Calu3 (cell line): ENCODE measurements at places on chromosomes 7 and 10. TPM values are rescaled to one million over a fixed set of nuclear protein-coding genes. Genes with fewer than 3 reads are reported as not detected.

GRCh38 chr10:62395892-62396291 is 21.7 kb downstream of the ZNF365 start:
- H3K4me3 ChIP-seq = no peak overlapping the region
- DNase-seq = no peak
- no peaks in the 10 kb centered on the region for H3K27me3 ChIP-seq
- H3K36me3 ChIP-seq = no peaks in the 10 kb centered on the region
- H3K4me1 ChIP-seq = no peaks in the 10 kb centered on the region

DNA sequence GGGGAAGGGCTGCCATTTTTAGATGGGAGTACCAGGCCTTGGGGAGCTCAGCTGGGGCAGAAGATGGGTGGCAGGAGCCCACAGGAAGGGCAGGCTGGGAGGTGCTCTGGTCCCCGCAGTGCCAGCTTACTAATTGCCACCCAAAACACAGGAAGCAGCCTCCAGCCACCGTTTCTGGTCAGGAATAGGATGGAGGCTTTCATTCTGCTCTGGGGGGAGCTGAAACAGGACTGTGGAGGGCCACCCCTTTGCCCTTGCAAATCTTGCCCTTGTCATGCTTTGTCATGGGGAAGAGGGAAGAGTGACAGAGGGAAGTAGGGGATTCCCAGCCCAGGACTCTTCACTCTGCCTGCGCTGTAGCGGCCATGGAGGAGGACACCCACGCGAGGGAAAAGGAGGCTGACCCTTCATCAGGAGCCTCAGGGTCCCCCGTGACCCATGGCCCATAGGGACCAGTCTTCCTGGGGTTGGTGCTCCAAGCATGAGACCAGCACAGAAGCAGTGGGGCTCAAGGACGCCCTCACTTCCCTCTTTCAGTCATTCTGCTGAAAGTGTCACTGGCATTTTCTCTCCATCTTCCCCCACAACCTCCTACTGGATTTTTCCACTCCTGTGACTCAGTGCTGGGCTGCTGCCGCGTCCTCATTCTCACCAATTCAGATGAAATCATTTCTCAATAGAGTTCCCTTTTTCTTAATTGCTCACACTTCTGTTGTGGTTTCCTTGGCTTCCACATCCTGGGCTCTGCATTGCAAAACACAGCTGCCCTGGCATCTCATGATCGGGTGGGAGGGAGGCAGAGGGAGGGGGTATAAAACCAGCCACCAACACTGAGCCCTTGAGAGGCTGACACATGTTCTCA is 61.9 kb downstream of the MKI67 start:
- H3K4me1 ChIP-seq = no peaks in the 10 kb centered on the region
- peaks cover 4% of the 10 kb centered on the region for H3K36me3 ChIP-seq
- no peak overlapping the region for H3K27ac ChIP-seq
- no peak for DNase-seq
- H3K27me3 ChIP-seq = no peaks in the 10 kb centered on the region

DNA sequence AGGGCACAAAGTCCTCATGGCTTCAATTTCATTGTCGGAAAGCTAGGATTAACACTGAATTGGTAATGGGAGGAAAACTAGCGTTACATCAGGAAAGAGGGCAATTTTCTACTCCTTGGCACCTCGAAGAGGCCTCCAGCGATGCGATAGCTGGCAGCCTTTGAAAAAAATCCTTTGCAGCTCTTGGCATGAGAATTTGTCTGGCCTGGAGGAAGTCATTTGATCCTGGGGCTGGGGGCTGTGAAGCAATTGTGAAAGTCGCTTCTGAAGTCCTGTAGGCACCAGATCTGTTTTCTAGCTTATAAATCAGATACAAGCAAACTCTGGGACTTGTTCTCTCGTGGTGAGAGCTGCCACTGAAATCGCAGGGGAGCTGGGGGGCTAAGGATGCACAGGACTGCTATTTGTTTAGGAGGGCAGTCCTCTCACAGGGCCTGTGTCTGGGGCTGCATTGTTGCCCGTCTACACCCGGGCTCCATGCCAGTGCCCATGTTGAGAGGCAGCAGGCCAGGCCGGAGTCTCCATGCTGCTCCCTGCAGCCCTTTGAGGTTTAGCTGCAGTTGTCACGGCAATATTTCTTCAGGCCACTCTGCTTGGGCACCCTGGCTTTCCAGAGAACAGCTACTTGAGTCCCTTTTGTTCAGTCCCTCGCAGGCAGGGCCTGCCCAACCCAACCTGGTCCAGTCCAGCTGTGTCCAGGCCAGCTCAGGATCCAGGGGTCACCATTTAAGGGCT is 206.8 kb upstream of the LYZL1 start:
- DNase-seq = no peak
- no peak overlapping the region for H3K4me3 ChIP-seq
- no peaks in the 10 kb centered on the region for H3K4me1 ChIP-seq

GRCh38 chr10:6052247-6053221 is 9.6 kb downstream of the IL2RA start:
- H3K27me3 ChIP-seq = peaks cover 39% of the 10 kb centered on the region
- peak overlapping the region; percentile 59 for H3K4me3 ChIP-seq
- peak; percentile 52 for DNase-seq
- H3K27ac ChIP-seq = peak overlapping the region; percentile 68

- no peak overlapping the region for H3K27ac ChIP-seq
- no peak for DNase-seq
- no peak overlapping the region for H3K4me3 ChIP-seq
- H3K27me3 ChIP-seq = no peaks in the 10 kb centered on the region
Measured at GRCh38 chr10:36725581-36726520, 399.5 kb upstream of the ANKRD30A start.

Gene LRMDA
- total RNA-seq = 5.5 and 7.6 TPM in 2 replicates

GRCh38 chr10:3714967-3715366 is 70.0 kb downstream of the KLF6 start:
- no peak for DNase-seq
- no peak overlapping the region for H3K27ac ChIP-seq
- no peaks in the 10 kb centered on the region for H3K36me3 ChIP-seq
- no peak overlapping the region for H3K4me3 ChIP-seq
- no peaks in the 10 kb centered on the region for H3K27me3 ChIP-seq

Gene LRRN3
- total RNA-seq = not detected in 2 replicates

- H3K27ac ChIP-seq = no peak overlapping the region
- DNase-seq = no peak
- peaks cover 9% of the 10 kb centered on the region for H3K4me1 ChIP-seq
- no peaks in the 10 kb centered on the region for H3K27me3 ChIP-seq
- no peak overlapping the region for H3K4me3 ChIP-seq
Measured at GRCh38 chr10:104308439-104308903, 29.8 kb downstream of the ITPRIP start.

Gene ZSCAN25
- 12.9 and 13.5 TPM in 2 replicates for total RNA-seq

- H3K4me1 ChIP-seq = peaks cover 73% of the 10 kb centered on the region
- no peaks in the 10 kb centered on the region for H3K27me3 ChIP-seq
- H3K4me3 ChIP-seq = no peak overlapping the region
- peak; percentile 30 for DNase-seq
- H3K36me3 ChIP-seq = peaks cover 10% of the 10 kb centered on the region
Measured at GRCh38 chr10:50577681-50578350, 45.9 kb downstream of the SGMS1 start.

- H3K4me1 ChIP-seq = no peaks in the 10 kb centered on the region
- DNase-seq = no peak
- no peak overlapping the region for H3K27ac ChIP-seq
Measured at GRCh38 chr7:129740574-129741410, 129.3 kb downstream of the NRF1 start.

Gene ARID5B
- 9.5 and 10.0 TPM in 2 replicates for total RNA-seq

Gene HKDC1
- total RNA-seq = 112 and 113 TPM in 2 replicates

- no peak overlapping the region for H3K27ac ChIP-seq
- peaks cover 16% of the 10 kb centered on the region for H3K36me3 ChIP-seq
- no peaks in the 10 kb centered on the region for H3K27me3 ChIP-seq
- no peak for DNase-seq
- H3K4me1 ChIP-seq = no peaks in the 10 kb centered on the region
- no peak overlapping the region for H3K4me3 ChIP-seq
Measured at GRCh38 chr7:123552641-123553040, 5.0 kb downstream of the NDUFA5 start.

Gene SPAM1
- not detected in 2 replicates for total RNA-seq

GRCh38 chr7:66050337-66050957 is 25.2 kb upstream of the ASL start:
- no peaks in the 10 kb centered on the region for H3K36me3 ChIP-seq
- H3K4me1 ChIP-seq = no peaks in the 10 kb centered on the region
- no peaks in the 10 kb centered on the region for H3K27me3 ChIP-seq
- no peak for DNase-seq

- no peak overlapping the region for H3K4me3 ChIP-seq
- H3K4me1 ChIP-seq = peaks cover 17% of the 10 kb centered on the region
- H3K27ac ChIP-seq = no peak overlapping the region
- no peaks in the 10 kb centered on the region for H3K27me3 ChIP-seq
- DNase-seq = no peak
Measured at GRCh38 chr10:29698773-29699490, 64.2 kb upstream of the SVIL start.

DNA sequence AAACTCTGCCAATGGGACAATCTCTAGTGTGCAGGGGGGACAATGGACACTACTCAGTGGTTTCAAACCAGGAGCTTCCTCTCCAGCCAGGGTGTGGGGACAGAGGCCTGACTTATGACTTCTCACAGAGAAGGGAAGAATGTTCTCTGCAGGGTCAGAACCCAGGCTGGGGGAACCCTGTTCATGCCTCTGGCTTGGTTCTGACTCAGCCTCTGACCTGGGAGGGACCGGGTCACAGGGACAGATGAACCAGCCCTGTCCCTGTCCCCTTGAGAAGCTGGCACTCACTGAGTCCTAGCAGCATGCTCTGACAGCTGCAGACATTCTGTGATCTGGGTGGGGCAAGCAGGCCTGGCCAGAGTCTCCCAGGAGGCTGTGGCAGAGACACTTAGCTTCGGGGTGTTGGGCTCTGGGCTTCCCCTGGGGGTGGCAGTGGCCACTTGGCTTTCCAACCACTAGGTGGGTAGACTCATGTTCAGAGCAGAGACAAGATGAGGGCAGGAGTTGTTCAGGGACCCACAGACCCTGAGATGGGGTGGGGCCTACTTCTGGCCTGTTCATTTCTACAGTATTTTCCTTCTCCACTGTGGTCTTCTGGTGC is 13.6 kb downstream of the TSPAN15 start:
- no peak overlapping the region for H3K4me3 ChIP-seq
- H3K27me3 ChIP-seq = no peaks in the 10 kb centered on the region
- peaks cover 80% of the 10 kb centered on the region for H3K4me1 ChIP-seq
- peak overlapping the region; percentile 25 for H3K27ac ChIP-seq
- DNase-seq = no peak

- peaks cover 22% of the 10 kb centered on the region for H3K4me1 ChIP-seq
- H3K4me3 ChIP-seq = no peak overlapping the region
- H3K27me3 ChIP-seq = no peaks in the 10 kb centered on the region
- no peak overlapping the region for H3K27ac ChIP-seq
Measured at GRCh38 chr7:51593628-51594027, 277.0 kb upstream of the COBL start.

DNA sequence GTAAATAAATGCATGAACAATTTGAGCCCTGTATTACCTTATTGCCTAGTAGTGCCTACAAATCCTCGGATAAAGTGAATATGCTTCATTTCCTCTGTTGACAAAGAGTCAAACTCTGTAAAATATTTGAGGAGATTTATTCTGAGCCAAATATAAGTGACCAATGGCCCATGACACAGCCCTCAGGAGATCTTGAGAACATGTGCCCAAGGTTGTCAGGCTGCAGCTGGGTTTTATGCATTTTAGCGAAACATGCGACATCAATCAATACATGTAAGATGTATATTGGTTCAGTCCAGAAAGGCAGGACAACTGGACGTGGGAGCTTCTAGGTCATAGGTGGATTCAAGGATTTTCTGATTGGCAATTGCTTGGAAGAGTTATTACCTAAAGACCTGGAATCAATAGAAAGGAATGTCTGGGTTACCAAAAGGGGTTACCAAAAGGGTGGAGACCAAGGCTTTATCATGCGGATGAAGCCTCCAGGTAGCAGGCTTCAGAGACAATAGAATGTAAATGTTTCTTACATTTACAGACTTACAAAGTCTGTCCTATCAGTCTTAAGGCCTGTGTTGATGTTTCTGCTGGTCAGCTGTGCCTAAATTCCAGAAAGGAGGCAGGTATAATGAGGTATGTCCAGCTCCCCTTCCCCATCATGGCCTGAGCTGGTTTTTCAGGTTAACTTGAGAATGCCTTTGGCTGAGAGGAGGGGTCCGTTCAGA is 220.1 kb upstream of the FZD1 start:
- no peak overlapping the region for H3K4me3 ChIP-seq
- DNase-seq = no peak
- no peaks in the 10 kb centered on the region for H3K27me3 ChIP-seq
- no peaks in the 10 kb centered on the region for H3K36me3 ChIP-seq
- no peaks in the 10 kb centered on the region for H3K4me1 ChIP-seq

DNA sequence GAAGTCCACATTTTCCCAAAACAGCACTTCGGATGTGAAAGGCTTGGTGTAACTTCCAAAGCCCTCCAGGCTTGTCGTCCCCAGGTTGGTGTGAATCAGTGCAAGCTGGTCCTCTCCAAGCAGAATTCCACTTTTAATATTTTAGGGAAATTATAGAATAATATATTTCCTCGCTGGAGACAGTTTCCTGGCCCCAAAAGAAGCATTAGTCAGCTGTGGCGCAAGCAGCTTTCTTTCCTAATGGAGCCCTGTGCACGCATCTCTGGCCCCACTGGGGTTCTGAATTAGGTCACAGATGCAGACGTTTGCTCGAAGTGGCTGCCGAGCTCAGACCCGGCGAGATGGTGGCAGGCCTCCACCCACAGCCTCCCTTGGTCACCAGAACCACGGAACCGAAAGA is 33.3 kb upstream of the MNX1 start:
- no peak overlapping the region for H3K27ac ChIP-seq
- H3K4me1 ChIP-seq = peaks cover 25% of the 10 kb centered on the region
- DNase-seq = no peak
- no peak overlapping the region for H3K4me3 ChIP-seq

Gene ITIH5
- 2.0 and 5.2 TPM in 2 replicates for total RNA-seq

GRCh38 chr7:7976677-7977076 is 8.1 kb downstream of the GLCCI1 start:
- H3K4me3 ChIP-seq = no peak overlapping the region
- H3K27me3 ChIP-seq = no peaks in the 10 kb centered on the region
- DNase-seq = no peak
- H3K36me3 ChIP-seq = no peaks in the 10 kb centered on the region
- no peaks in the 10 kb centered on the region for H3K4me1 ChIP-seq

Gene NEURL1
- 0.22 TPM in 1 of 2 replicates, not detected in the other for total RNA-seq

GRCh38 chr7:73907554-73908122 is 46.7 kb downstream of the TMEM270 start:
- H3K27ac ChIP-seq = no peak overlapping the region
- DNase-seq = no peak
- no peaks in the 10 kb centered on the region for H3K36me3 ChIP-seq
- H3K27me3 ChIP-seq = peaks cover 40% of the 10 kb centered on the region

- H3K27me3 ChIP-seq = peaks cover 76% of the 10 kb centered on the region
- DNase-seq = no peak
- H3K4me3 ChIP-seq = no peak overlapping the region
- H3K27ac ChIP-seq = no peak overlapping the region
Measured at GRCh38 chr10:131803860-131804425, 96.9 kb upstream of the PPP2R2D start.

Gene SPDYE6
- total RNA-seq = not detected in 2 replicates

- DNase-seq = peak; percentile 65
- H3K27me3 ChIP-seq = no peaks in the 10 kb centered on the region
- no peak overlapping the region for H3K4me3 ChIP-seq
- no peak overlapping the region for H3K27ac ChIP-seq
- peaks cover 32% of the 10 kb centered on the region for H3K4me1 ChIP-seq
Measured at GRCh38 chr7:138880881-138881578, 83.0 kb upstream of the ATP6V0A4 start.
